HT1080 (cell line): ENCODE measurements at places on chromosomes 16 and 17. TPM values are rescaled to one million over a fixed set of nuclear protein-coding genes. Genes with fewer than 3 reads are reported as not detected.

- DNase-seq = peak; percentile 51
Observed at GRCh38 chr17:73911726-73912372, 267.6 kb upstream of the SDK2 start.

DNA sequence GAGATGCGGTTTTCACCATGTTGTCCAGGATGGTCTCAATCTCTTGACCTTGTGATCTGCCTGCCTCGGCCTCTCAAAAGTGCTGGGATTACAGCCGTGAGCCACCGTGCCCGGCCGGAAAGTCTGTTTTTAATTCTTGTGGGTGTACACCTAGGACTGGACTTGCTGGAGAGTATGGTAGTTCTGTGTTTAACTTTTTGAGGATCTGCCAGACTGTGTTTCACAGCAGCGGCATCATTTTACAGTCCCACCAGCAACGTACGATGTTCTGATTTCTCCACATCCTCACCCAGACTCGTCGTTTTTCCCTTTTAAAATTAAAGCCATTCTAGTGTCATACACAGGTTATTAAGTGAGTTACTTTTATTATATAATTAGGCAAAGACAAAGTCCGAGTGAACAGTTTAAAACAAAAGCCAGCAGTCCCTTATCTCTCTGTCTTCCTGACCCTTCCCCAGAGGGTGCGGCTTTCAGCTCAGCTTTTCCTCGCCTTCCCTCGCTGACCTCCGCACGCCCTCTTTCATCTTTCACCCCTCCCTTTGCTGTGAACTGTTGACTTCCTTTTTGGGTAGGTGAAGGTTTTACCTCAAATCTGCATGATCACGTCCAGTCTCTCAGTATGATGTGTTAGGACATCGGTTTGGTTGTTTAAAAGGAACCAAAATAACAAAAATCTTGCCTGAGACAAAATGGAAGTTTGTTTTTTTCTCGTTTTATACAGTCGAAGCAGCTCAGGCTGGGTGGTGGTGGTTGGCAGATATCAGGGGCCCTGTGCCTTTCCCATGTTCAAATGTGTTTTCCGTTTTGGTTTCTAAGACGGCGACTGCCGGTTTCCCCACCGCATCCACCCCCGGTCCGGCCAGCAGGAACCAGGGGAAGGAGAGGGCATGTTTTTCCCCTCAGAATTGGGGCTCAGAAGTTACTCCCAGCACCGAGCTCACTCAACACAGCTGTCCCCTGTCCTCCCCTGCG is 18.0 kb downstream of the FAM234A start:
- no peak for DNase-seq

GRCh38 chr16:76931186-76931585 is 259.8 kb upstream of the MON1B start:
- DNase-seq = no peak

DNA sequence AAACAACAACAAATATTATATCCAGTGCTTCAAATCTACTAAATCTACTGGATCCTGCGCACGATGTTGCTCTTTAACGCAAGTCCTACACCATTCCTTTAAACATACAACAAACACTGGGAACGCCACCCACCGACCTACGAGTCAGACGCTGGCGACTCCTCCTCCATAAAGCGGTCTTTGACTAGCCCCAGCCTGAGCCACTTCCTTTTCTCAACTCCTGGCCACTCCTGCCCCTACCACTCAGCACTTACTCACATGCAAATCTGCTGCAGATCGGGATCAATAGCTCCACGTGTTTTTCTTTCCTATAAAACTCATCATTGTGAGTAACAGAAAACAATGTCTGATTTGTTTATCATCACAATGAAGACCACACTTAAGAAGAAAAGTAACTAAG is 32.8 kb upstream of the MNT start:
- DNase-seq = peak; percentile 67

Gene ANKRD40CL
- not detected in 2 replicates for total RNA-seq

Gene CHST4
- total RNA-seq = 0.43 TPM in 1 of 2 replicates, not detected in the other
